ENCODE measurements at places on chromosomes 12 and 14.
A peak's percentile ranks its signal among the peaks of the same experiment; 100 is the strongest.

DNA sequence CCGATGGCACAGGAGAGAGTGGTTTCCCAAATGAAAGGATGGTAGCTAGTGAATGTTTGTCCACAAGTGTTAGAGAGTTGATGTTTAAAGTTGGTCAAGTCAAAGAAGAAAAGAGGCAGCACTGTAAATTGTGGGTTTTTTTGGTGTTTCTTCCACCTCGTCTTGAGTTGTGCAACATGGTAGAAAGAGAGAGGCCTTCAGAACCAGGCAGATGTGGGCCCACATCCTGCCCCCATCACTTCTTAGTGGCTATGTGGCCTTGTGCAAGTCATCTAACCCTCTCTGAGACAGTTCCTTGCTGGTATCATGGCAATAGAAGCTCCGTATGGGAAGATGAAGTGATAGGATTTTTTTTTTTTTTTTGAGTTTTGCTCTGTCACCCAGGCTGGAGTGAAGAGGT is 60.8 kb downstream of the NDUFA12 start:
- ATAC-seq, result no peak

- no peak for ATAC-seq
Measured at GRCh38 chr12:102314821-102315220, 117.2 kb upstream of the PMCH start.

DNA sequence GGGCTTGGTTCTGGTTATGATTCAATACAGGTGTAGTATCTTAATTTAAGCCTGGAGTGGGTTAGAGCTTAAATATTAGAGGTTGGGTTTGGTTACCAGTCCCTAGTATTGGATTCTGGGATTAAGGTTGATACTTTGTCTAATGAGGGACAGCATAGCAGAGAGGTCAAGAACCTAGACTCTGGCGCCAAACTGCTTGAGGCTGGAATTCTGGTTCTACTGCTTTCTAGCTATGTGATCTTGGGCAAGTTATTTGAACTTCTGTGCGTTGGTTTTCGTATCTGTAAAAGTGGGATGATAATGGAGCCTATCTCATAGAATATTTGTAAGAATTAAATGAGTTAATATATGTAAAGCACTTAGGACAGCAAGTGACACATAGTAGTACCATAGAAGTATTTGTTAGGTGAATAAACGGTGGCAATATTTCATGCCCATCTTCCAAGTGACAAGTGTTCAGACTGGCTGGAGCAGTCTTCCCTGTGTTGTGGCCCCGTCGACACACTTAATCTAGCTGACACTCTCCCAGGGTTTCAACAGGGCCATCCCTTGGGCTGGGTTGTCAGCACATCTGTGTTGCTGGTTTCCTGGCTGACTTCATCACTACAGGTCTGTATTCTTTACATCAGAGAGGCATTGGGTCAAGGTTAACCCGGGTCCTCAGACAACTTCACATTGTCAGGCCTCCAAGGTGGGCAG is 3.0 kb downstream of the ENDOU start:
- ATAC-seq, result no peak

DNA sequence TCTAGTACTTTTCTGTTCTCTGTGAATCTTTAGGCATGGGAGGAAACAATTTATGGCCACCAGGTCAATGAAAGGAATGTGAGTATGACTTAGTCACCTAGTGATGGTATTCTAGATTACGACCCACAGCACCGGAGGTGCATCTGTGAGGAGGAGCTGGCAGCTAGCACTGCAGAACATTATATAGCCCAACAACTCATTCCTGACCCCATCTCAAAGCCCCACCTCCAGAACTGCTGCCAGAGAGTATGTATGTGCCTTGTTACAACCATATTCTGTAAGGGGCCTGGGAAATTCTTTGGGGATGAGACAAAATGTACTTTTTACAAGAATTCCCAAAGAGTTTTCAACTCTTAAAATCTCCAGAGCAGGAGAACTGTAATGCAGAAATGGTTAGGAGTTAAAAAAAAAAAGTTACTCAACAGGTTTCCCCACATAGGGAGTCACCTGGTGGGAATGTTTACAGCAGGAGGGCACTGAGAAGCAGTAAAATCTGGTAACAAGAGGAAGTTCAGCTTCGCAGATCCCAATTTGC is 34.9 kb upstream of the CERS5 start:
- peak; percentile 80 for ATAC-seq

- no peak for ATAC-seq
Measured at GRCh38 chr14:92906823-92907222, 16.1 kb upstream of the CHGA start.

GRCh38 chr12:114215746-114216145 is 190.2 kb downstream of the TBX5 start:
- no peak for ATAC-seq

DNA sequence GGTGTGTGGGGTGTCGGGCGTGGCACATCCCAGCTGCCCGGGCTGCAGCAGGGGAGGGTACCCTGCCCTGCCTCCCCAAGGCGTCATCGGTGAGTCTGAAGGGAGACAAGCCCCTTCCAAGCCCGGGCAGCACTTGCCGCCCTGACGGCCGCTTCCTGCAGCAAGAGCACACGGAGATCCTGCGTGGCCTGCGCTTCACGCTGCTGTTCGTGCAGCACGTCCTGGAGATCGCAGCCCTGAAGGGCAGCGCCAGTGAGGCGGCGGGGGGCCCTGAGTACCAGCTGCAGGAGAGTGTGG is 10.1 kb upstream of the PUS1 start:
- ATAC-seq, result no peak

GRCh38 chr12:56257491-56258067 is 605 bp downstream of the ANKRD52 start:
- ATAC-seq, result peak; percentile 64

- no peak for ATAC-seq
Measured at GRCh38 chr14:38419579-38419978, 163.7 kb upstream of the CLEC14A start.

DNA sequence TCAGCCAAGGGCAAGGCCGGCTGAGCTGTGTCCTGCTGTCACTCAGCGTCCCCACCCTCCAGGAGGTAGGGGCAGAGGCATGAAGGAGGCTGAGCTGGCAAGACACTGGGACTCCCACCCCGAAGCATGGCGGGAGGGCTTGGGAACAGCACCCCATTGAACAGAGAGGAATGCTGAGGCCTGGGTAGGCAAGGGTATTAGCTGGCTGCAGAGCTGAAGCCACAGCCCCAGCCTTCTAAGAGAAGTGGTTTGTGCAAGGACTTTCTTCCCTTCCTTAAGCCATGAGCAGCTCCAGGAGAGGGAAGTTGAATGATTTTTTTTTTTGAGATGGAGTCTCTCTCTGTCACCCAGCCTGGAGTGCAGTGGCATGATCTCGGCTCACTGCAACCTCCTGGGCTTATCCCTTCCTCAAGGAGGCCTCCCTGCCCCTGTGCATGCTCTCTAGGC is 6.6 kb upstream of the CFAP73 start:
- no peak for ATAC-seq

DNA sequence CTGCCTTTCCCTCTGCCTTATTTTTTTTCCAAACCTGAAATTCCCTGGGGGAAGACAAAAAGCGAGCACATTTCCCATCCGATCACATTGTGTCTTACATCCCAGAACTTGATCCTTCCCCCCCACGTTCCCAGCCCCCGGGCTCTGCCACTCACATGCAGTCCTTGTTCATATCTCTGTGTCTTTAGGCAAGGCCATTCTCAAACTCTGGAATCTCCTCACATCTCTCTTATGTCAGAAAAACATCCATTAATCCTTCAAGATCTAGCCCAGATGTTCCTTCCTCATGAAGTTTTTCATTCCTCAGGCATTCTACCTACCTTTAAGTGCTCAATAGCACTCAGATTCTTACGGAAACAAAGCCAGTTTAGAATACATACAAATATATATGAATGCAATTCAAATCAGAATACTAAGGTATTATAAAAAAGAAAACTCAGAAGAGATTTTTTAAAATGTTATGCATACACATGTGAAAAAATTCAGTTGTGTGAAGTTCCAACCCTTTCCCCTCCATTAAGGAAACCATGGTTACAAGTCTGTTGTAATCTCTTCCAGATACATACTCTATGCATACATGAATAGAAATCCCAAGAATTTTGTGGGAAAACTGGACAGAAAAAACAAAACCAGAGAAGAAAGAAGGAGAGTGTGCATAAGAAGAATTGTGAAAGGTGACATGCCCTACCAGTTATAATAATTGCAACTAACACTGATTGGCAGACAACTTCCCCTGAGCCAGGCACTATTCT is 120.3 kb downstream of the SLC38A1 start:
- no peak for ATAC-seq

DNA sequence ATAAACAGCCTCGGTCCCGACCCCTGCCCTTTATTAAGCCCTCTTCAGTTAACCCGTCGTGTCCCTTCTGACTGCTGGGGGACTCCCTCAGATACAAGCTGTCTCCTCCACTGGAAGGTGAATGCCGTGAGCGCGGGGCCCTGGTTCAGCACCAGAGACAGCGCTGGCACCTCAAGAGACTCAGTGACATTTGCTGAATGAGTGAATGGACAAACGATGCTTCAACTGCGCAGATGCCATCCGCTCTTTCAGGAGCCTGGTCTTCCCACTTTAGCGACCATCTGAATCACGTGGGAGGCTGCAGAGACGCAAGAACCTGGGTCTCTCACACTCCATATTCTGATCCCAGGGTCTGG is 92.6 kb upstream of the SFSWAP start:
- ATAC-seq, result no peak

DNA sequence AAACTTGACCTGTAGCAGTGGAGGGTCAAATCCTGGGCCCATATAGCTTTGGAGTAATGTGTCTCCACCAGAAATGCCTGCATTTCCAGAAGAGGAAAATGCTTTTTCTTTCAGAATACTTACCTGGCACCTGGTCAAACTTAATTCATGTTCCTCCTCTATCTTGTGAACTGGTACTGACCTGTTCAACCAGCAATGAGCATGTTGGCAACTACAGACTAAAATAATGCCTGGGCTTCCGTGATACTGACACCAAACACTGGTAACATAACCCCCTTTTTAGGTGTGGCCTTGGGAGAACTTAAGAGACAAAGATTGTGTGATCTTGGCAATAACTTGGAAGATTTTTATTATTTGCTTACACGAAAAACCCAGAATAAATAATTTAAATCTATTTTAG is 23.8 kb upstream of the MGST1 start:
- no peak for ATAC-seq

DNA sequence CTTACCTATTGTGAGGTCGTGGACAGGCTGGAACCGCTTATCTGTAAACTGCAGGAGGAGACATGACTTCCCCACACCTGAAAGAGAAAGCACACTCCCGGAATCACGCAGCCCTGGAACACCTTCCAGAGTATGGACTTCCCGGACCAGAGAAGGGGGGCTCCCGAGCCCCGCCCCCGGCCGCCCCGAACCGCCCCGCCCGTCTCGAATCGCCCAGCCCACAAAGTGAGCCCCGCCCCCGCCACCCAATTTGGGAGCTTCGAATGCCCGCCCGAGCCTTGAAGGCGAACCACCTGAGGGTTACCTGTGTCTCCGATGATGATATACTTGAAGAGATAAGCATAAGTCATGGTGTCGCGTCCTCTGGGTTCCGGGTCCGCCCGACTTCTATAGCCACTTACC is 235 bp downstream of the RAB2B start:
- ATAC-seq, result peak; percentile 80

DNA sequence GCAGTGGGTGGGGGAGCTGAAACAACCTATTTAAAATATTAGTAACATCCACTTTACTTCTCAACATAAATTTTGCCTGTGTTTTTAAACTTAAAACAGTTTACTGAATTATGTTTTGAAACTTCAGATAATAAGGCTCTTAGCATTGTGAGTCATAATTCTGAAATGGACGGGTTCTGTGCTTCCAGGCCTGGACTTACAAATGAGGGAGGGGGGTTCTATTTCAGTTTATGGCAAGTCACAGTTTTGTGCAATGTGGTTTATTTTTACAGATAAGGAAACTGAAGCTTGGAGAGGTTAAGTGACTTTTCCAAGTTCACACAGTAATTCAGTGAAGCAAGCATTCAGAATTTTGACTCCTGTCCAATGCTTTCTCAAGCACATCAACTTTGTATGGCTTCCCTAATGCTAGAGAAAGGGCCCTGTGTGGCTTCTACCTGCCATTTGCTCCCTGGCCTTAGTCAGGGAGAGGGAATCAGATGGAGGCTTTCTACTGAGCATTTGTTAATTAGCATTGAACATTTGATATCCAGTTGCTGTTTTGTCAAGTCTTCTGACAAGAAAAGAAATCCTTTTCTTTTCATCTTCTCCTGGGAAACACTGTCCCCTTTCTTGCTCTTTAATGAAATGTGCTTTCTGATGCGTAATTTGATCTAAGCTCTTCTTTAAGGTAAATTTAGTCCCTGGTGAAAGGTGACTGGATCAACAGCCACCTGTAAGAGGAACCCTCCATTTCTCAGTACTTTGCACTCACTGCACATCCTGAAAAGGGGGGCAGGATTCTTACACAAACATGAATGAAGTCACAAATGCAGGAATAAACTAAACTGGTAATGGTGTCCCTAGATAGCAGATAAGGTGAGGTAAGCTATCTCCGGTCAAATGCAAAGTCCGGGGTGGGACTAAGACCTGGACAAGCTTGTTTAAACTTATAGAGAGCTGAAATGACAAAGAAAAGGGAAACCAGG is 2.5 kb upstream of the SALL2 start:
- ATAC-seq, result no peak

DNA sequence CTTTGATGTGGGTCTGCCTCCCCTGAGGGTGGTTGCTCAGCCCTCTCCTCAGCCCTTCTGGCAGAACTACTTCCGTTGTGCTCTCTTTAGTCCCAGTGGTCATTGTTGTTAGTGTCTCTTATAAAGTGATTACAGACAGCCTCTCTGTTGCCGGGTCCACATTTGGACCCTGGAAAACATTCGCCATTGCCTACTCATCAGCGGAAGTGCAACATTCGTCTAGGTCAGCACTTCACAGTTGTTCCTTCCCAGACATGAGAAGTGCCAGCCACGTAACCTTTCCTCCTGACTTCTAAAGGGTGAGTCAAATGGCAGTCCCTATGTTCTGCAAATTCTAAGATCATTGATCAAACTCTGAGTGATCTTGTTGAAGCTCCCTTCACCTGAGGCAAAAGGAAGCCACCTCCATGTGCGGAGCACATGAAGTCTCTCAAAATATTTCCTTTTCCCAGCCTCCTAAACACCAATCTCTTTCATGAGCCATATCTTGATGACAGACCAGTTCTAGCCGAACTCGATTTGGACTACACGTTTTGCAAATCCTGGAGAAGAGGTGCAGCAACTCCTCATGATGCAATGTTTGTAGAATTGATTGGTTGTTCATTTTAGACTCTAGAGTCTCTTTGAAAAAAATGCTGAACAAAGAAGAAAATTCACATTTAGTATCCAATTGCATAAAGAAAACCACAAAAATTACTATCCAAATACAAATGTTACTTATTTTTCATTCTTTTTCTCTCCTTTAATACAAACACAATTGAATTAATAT is 163.8 kb downstream of the RPL10L start:
- ATAC-seq, result no peak

GRCh38 chr14:78172428-78172827 is 2.3 kb downstream of the NRXN3 start:
- no peak for ATAC-seq

DNA sequence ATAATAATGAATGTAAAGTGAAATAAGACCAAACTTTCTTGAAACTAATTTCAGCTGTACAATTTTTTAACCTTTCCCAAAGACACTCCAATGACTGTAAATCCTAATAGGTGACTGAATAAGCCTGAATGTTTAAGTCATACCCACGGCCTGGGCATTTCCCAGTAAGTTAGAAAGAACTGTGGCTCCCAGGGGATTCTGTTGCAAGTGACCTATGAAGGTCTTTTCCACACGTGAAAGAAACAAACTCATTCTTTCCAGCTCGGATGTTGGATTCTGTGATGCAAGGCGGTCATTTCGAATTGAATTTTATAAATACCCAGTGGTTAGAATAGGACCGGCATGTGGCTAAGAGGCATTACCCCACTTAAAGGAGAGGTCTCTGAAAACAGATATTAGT is 1134.4 kb downstream of the GALC start:
- ATAC-seq, result no peak

All from SK-N-SH treated with all-trans-retinoic acid at 6 μM for 48 hours (cell line).